Germinal center (tissue), 1 donor: ENCODE measurements at places on chromosomes 1 and 21.

- no peak for DNase-seq
These were observed 226.6 kb downstream of the CAMTA1 start for GRCh38 chr1:7011826-7012225.

DNA sequence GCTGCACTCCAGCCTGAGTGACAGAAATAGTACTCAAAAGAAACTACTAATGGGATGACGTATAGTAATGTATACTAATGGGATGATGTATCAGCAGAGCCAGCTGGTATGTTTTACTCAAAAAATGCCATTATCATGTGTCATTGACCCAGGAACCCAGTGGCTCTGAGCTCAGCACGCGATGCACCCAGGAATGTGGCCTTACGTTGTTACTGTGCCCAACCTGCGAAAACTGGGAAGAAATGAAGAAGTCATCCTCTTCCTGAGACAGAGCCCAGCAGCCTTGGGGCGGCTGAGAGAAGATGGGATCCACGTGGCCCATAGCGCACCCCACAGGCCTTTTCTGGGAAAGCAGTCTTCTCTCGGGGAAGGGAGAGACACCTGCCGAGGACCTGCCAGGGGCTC is 8.8 kb downstream of the UBE2J2 start:
- no peak for DNase-seq

DNA sequence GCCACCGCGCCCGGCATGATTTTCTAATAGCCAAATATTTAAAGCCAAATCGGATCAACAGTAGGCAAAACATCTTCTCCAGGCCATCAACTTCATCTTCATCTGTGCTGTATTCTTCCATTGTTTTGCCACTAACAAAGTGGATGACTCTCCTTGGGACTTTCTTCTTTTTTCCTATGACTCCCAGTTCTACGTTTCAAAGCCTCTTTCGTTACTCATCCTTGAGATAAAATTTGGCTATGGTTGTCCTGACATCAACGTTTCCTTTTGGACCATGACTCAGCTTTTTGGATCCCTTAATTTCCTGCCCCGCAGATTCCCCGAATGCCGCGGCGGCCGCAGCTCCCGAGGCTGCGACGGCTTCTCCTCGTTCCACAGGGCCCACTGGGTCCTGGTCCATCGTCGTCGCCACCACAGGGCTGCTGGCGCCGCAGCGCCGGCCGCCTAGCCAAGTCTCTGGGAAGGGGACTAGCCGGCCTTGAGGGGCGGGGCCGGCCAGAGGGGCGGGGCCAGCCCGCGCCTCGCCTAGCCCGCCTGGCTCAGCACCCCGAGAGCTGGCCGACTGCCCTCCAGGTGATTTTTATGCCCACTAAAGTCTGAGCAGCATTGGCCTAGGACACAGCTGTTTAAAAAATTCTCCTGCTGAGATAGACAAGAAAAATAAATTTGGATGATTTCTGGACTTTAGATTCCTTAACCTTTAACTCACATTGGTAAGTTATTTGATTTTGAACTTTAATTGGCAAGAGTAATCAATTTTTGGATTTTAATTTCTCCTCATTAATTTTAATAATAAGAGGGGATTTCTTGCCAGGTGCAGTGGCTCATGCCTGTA is 93.9 kb downstream of the ADCY10 start:
- DNase-seq = peak; percentile 74

DNA sequence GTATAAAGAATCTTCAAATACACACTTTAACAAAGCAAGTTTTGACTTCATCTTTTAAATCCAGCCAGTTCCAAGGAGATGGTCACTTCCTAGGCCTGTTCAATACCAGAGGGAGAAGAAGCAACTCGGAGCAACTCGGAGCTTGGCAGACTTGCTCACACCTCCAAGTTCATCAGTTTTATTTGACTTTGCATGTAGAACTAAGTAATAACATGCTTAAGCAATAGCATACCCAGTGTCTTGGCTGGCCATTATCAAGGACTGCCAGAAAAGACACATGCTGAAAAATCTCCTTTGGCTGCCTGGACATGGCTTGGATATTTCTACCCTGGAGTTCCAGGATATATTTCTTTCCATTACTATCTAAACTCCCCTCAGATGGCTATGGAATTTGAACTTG is 52.6 kb downstream of the GNG12 start:
- DNase-seq = no peak

DNA sequence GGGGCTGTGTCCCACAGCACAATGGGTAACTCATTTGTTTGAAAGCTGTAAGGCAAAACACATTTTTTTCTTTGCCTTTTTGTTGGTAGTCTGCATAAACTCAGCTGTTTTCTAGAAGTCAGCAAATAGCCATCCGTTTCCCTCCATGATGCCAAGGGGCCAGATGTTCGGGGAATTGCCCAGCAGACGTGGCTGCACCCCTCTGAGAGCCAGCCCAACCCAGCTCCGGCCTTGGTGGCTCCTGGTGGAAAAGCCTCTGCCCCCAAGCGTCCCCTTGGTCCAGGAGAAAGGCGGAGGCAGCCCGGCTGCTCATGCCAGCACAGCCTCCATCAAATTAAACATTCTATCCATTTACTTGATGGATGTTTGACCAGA is 58.4 kb upstream of the ADARB1 start:
- DNase-seq = no peak

DNA sequence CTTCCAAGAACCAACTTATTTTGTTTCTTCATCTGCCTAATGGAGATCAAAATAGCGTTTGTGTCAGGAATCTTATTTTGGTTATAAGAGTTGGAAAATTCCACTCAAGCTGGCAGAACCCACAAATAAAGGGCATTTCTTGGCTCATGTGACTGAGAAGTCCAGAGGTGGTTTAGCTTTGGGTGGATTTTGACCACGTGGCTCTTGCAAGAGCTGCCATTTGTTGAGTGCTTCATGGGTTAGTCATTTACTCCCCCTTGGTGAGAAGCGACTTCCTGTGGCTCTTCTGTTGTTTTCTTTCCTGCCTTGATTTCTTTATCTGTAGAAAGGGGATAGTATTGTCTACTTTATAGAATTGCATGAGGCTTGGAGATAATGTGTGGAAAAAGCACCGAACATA is 9.5 kb upstream of the RNF186 start:
- DNase-seq = no peak

DNA sequence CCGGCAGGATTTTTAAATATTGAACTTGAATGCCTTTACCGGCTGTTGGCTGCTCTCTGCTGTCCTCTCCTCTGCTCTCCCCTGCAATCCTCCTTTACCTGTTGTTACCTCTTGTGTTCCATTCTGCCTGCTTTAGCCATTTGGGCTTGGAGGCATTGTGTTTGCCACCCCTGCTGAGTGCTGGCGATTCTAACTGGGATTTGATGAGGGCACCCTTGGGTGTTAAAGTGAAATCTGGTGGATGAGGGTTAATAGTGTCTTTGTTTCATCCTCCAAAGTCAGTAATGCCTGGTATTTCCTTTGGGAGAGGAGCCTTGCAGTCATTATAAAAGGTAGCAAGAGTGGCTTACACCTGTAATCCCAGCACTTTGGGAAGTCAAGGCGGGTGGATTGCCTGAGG is 9.9 kb downstream of the SZRD1 start:
- DNase-seq = no peak

DNA sequence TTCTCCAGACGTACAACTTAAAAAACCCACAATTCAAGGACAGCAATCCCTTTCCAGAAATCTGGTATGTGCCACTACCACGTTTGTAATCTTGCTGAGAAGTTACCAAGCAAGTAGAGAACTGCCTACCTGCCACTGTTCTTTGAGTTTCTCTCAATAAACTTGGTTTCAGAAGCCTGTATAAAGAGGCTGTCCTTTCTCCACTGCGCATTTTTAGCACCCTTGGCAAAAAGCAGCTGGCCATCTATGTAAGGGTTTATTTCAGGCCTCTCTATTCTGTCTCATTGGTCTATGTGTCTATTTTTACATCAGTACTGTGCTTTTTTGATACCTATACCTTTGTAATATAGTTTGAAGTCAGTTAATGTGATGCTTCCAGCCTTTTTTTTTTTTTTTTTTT is 665.1 kb upstream of the BRINP3 start:
- no peak for DNase-seq

DNA sequence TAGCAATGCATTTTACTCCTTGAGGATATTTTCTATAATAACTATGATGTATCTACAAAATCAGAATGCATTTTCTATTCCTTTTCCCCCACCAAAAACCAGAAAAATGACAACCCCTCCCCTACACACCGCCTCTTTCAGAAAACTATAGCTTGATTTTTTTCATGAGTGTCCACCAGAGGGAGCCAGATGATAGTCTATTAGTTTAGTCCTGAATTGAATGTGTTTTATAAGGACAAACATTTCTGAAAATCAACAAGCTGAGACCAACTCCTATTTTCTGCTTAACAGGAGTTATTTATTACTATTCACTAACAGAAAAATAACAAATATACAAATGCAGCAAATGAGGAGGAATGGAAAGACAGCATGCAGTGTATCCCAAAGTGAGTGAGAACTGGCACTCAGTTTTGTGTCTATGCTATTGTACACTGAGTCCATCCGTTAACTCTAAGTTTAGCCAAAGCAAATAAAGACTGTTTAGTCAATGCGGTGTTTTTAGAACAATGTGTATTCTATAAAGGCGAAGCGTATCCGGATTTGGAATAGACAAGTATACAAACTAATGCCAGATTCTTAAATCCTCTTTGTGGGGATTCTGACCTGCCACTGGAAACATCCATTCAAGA is 182.6 kb downstream of the VAV3 start:
- no peak for DNase-seq

DNA sequence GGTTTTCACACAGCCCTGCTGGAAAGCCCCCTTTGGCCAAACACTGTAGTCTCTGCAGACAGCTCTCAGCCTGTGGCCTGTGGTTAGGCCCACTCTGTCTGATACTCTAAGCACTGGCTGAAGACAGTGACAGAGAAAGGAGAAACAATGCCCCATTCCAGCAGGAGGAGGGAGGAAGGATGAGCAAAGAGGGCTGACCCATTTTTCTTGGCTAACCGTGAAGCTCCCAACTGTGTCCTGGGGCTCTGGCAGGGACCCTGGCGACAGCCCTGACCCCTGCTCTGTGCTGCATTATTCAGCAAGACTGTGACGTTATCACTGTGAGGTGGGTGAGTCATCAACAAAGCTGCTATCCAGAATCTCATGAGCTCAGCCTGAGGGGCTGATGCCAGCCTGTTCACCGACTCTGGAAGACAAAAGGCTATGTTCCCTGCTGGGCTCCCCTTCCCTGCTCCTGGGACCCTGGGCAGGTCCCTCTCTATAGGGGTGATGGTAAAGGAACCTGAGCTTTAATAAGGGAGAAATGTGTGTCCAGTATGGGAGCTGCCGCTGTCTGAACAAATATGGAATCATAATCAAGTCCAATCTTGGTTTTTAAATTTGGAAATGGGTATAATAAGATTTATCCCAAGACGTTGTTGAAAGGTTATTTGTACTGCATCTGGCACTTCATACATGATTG is 107.0 kb downstream of the RHOU start:
- no peak for DNase-seq

DNA sequence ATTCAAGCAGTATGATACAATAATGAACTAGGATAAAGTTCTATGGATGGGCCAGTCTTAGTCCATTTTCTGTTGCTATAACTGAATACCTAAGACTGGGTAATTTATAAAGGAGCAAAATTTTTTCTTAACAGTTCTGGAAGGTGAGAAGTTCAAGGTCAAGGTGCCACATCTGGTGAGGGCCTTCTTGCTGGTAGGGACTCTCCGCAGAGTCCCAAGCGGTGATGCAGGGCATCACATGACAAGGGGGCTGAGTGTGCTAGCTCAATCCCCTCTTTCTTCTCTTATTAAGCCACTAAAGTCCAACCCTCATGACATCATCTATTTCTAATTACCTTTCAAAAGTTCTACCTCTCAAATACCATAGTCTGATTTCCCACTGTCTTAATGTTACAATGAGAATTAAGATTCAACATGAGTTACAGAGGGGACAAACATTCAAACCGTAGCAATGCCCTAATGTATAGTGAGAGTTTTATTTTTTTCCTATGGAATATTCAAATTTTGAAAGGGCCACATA is 92.2 kb upstream of the QSOX1 start:
- DNase-seq = no peak

DNA sequence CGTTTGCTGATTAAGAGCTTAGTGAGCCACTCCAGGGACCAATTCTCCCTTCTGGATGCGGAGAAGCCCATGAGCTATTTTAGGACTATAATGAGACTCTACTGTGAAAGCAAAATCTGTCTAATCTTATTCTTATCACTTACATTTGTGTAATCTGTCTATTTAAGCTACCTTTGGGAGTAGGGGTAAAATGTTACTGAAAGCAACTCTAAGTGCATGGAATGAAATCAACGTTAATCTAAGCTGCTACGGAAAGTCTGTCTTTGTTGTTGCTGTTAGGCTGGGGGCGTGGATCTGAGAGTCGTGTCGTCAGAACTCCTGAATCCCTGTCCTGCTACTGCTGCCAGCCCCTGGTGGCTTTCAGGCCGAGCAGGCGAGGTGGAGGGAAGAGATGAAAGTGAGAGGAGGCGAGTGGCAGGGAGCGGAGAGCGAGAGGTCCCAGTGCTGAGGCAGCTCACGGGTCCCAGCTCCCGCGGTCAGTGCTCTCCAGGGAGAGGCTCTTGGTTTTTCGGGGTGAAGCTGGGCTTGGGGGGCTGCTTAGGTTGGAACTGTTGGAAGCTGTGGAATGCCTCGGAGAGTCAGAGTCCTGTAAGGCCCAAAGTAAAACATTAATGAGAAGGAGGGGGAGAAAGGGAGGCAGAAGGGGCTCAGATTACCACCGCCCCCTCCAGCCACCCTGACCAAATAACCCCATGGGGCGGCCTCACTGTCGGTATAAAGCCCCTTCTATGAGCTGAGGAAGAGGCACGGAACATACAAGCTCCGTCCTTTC is 53.9 kb downstream of the COQ8A start:
- DNase-seq = no peak

- no peak for DNase-seq
These were observed 209.1 kb upstream of the LYPLAL1 start for GRCh38 chr1:218964471-218965185.

DNA sequence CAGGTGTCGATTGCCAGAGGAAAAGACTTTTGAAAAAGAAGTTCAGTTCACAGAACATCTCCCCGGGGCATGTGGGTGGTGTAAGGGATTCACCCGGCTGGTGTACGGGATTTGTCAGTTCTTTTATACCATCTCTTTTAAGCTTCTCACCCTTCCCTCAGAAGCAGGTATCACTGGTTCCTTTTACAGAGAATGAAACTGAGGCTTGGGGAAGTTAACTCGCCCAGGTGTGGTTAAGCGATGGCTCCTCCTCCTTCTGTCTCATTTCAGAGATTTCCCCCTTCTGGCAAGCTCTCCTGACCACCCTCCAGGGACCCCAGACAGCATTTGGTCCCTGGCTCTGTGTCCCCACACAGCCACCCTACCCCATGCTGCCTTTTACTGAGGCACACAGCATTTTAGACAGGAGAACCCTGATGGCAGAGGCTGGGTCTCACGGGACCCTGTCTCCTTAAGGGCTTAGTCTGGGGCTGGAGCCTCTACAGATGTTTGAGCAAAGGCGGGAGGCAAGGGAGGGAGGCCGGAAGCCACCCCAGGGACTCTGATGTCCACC is 2.8 kb upstream of the ECE1 start:
- DNase-seq = peak; percentile 79
